ENCODE measurements at places on chromosomes 16 and 17. TPM values are rescaled to one million over a fixed set of nuclear protein-coding genes. Genes with fewer than 3 reads are reported as not detected.

PABPN1L gene
- not detected for total RNA-seq

SLC16A6 gene
- total RNA-seq, result 19.4 TPM

CACNA1H gene
- 1.5 TPM for total RNA-seq

ABI3 gene
- total RNA-seq, result 101 TPM

SYT17 gene
- 0.65 TPM for total RNA-seq

EIF1 gene
- 2,279 TPM for total RNA-seq

GRB7 gene
- total RNA-seq, result 0.27 TPM

MT4 gene
- not detected for total RNA-seq

MT2A gene
- total RNA-seq, result 70.6 TPM

HASPIN gene
- 0.79 TPM for total RNA-seq

KCNJ16 gene
- not detected for total RNA-seq

NME1 gene
- 14.7 TPM for total RNA-seq

GRAP gene
- 5.6 TPM for total RNA-seq

HBA1 gene
- not detected for total RNA-seq

MILR1 gene
- total RNA-seq, result 12.0 TPM

TPSG1 gene
- total RNA-seq, result not detected

KRTAP9-8 gene
- total RNA-seq, result not detected

METRN gene
- total RNA-seq, result 14.3 TPM

NECAB2 gene
- total RNA-seq, result 0.75 TPM

COPS3 gene
- 101 TPM for total RNA-seq

NUPR1 gene
- not detected for total RNA-seq

C1QTNF8 gene
- not detected for total RNA-seq

NPIPA2 gene
- 1.3 TPM for total RNA-seq

METTL22 gene
- total RNA-seq, result 45.8 TPM

LPO gene
- not detected for total RNA-seq

TMEM235 gene
- total RNA-seq, result not detected

KCNJ18 gene
- not detected for total RNA-seq

PRPSAP1 gene
- 32.9 TPM for total RNA-seq

ANKS4B gene
- 0.10 TPM for total RNA-seq

HCRT gene
- total RNA-seq, result not detected

TNRC6C gene
- total RNA-seq, result 76.3 TPM

ALOX12 gene
- 2.4 TPM for total RNA-seq

P2RX5 gene
- 7.8 TPM for total RNA-seq

EPOP gene
- total RNA-seq, result 1.1 TPM

CLEC3A gene
- not detected for total RNA-seq

MT1M gene
- not detected for total RNA-seq

SULT1A4 gene
- 1.6 TPM for total RNA-seq

SLC13A2 gene
- total RNA-seq, result not detected

Measured in natural killer cell (primary cell).